ENCODE measurements at places on chromosomes 3 and 15. TPM values are rescaled to one million over a fixed set of nuclear protein-coding genes. Genes with fewer than 3 reads are reported as not detected.

Gene MUC13
- not detected for total RNA-seq

DNA sequence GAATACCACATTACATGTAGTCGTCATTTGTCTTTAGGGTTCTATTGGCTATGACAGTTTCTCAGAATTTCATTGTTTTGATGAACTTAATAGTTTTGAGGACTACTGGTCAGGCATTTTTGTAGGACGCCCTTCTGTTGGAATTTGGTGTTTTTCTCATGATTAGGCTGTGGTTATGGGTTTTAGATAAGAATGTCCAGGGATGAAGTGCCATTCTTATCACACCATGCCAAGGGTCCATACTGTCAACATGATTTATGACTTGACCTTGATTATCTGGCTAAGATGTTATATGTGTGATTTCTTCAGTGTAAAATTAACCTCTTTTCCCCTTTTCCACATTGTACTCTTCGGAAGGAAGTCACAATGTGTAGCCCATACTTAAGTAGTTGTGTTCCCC, 135.3 kb downstream of the DIPK2A start:
- DNase-seq: no peak

- no peak for DNase-seq
Observed at GRCh38 chr3:113535898-113536297, 3.5 kb downstream of the SIDT1 start.

DNA sequence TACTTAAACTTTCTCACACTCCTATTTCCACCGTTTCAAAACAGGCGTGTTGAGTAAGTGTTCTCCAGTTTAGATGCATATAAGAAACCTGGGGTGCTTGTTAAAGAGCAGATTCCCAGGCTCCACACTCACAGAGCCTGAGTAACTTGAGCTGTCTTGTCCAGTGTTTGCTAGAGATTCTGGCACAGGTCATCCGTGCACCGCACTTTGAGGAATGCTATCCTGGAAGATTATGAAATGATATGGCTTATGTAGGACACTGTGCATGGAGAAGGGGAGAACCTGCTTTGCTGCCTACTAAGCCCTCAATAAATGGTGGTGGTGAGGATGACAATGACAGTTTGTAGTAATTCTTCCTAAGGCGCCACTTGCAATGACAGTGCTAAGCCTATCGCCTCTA, 273.7 kb downstream of the PDZRN3 start:
- DNase-seq: no peak

Gene CRYGS
- total RNA-seq: 4.9 TPM

GRCh38 chr3:16801698-16802097, 83.1 kb upstream of the PLCL2 start:
- no peak for DNase-seq

Gene ALS2CL
- total RNA-seq: 0.99 TPM

Gene KIF23
- 14.0 TPM for total RNA-seq

DNA sequence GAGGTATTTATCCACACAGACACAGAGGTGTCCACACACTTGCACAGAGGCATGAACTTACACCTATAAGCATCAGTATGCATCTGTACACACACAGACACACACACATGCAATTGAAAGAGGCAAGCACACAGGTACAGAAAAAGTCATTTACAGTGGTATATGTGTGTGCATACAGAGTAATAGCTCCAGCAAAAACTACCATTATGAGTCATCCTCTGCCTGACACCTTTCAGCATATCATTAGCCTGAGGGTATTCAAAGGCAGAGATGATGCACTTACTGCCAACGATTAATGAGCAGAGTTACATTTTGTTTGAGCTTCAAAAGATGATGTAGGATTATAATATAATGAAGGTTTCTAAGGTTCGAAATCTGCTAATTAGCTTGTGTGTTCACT, 100.3 kb upstream of the TPRG1 start:
- DNase-seq: no peak

Gene OIP5
- 3.1 TPM for total RNA-seq

DNA sequence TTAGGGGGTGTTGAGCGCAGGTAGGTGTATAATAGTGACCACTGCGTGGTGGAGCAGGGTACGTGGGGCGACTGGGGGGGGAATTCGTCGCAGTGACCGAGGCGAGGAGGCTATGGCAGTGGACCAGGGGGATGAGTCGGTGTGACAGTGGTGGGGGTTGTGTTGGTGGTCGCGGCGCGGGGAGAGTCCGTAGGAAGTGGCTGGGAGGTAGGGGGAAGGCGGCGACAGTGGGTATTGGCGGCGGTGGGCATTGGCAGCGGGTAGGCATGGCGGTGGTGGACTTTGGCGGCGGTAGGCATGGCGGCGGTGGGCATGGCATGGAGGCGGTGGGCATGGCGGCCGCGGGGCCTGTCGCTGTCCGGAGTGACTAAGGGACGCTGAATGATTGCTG, 739 bp downstream of the SNRPN start:
- no peak for DNase-seq

Gene NOX5
- not detected for total RNA-seq

DNA sequence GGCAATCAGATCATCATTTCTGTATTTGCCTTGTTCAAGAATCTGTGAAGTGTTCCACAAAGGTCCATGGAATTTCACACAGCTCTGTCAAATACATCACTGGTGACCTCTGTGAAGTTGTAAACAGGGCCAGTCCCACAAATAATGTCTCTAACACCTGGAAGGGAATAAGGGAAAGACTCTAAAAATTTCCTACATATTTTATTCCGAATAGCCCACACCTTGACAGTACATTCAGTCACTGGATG, at the start of gene C3orf49:
Gene C3orf49 (plus strand): TSS at position 149 of the 248 bp plus-strand sequence. CDS start 173 bp downstream, outside the sequence.
- DNase-seq: no peak

Gene ITIH1
- not detected for total RNA-seq

DNA sequence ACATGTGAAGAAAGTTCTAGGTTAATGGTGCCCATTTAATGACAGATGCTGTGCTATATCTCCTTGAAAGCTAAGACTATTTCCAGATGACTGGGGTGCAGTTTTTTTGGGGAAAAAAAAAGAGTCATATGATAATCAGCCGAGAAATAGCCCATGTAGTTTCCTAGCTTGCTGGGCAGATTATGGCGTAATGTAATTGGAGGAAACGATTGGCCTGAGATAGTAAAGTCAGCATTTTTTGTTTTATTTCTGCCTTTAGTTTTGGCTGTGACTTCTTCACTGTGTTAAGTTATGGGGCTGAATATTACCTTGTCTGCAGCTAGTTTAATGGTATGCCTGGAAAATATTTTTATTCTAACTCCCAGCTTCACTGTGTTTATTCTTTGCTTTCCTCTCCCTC, 24.0 kb downstream of the PDHB start:
- no peak for DNase-seq

DNA sequence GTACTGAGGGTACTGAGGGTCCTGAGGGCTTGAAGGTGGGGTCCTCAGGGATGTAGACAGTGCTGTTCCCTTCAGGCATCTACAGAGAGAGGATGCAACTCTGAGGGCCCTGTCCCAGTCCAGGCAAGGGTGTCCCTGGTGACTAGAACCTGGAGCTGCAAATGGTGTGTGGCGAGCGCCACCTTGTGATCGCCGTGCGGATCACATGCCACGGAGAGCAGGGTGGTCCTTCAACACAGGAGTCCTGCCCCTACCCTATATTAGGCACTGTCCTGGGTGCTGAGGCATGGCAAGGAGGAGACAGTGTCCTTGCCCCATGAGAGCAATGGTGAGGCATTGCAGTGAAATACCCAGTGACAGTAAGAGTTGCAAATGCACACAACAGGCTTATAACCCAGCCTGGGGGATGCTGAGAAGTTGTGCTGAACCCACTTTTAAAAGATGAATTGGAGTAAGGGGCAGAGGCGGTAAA, 23.6 kb downstream of the RHCG start:
- no peak for DNase-seq

Gene AADACL2
- total RNA-seq: not detected

DNA sequence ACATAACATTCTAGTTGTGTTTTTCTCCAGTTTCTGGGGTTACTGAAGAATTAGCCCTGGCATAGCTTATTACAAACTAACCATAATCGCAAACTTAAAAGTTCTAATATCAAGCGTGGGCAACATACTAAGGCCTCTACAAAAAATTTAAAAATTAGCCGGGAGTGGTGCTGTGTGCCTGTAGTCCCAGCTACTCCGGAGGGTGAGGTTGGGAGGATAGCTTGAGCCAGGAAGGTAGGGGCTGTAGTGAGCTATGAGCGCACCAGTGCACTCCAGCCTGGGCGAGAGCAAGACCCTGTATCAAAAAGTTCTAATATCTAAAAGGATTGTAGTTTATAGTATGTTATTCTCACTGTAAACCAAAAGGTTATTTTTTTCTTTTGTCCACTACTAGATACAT, 1.1 kb downstream of the OIP5 start:
- no peak for DNase-seq

GRCh38 chr3:33482111-33482521, 41.9 kb upstream of the UBP1 start:
- no peak for DNase-seq

GRCh38 chr15:97504031-97504792, 456.3 kb upstream of the ARRDC4 start:
- no peak for DNase-seq

Gene ACSBG1
- not detected for total RNA-seq

Gene TLR9
- total RNA-seq: not detected

DNA sequence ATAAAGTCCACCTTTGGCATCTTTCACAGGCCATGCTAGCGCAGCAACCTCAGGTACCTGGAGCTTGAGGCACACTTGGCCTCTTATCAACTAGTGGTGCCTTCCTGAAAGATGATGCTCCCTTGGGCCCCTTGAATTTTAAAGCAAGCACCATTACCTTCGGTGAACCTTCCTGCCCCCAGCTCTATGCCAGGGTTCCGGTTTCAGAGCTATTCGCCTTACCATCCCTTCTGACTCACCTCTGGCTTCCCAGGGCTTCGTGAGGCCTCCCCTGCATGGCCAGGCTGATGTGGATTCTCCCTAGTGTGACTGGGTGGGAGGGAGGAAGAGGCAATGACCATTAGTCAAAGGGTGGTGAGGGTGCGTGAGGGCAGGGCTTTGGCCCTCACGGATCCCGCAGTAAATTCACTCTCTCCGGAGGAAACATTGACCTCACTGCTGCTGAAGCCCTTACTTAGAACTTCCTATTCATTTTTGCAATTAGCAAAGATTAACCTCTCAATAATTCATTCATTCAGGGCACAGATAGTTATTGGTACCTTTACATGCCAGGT, 16.3 kb downstream of the BHLHE40 start:
- DNase-seq: peak; percentile 73

Measured in osteocyte (in vitro differentiated cells).